ENCODE measurements at places on chromosomes 2 and 18.

DNA sequence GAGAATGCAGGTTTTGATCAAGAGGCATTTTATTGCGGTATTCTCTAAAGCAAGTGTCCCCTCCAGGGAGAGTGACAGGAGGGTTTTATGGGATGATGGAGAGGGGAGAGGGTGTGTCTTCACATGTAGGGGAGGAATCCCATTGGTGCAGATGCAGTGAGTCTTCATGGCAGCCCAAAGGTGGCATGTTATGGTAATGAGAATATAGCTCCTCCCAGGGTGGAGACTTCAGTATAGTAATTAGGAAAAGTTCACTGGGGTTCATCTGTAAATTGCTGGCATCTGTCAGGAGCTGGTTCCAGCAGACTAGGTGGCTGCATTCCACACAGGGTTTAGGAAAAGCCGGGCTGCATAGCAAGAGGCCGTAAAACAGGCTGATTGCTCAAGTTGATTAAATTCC lies 230.7 kb upstream of the CCDC68 start:
- no peak for DNase-seq

- no peak for DNase-seq
Observed at GRCh38 chr2:168521053-168521741, 65.1 kb downstream of the CERS6 start.

DNA sequence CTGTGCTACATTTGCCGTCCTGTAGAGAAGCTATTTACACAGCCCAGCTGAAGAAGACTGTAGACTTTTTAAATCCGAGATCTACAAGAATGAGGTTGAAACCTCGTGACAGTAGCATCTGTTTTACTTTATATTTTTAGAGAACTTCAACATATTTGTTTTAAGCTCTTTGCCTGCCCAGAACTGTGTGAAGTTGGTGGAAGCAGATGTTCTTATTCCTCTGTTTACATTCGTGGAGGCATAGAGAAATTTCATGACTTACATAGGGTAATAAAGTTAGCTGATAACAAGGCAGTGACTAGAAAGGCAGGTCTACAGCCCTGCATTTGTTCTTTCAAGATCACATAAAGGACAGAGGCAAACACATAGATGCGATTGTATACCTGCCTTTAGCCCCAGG lies 47.0 kb upstream of the MAP3K20 start:
- DNase-seq, result peak; percentile 66

DNA sequence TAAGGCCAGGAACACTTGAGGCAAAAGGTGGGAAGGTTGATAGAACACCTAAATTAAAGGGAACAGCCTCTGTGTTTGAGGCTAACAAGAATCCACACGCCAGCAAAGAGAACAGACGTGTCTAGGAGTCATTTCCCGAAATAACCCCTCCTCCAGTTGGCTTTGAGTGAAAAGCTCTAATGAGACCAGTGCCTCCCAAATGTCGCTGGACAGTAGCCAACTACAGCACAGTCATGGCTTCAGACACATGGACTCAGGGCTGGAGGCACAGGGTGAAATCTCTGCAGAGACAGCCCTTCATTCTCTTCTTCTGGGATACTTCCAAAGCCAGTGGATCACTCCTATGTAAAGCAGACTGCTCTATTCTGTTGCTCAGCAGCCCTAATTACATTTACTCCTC lies 49.6 kb downstream of the SOWAHC start:
- DNase-seq, result peak; percentile 97

GRCh38 chr2:46216213-46216612 lies 81.0 kb upstream of the EPAS1 start:
- DNase-seq, result no peak

GRCh38 chr2:235402422-235402821 lies 91.4 kb upstream of the AGAP1 start:
- DNase-seq, result no peak

- peak; percentile 24 for DNase-seq
Observed at GRCh38 chr2:127176371-127177311, 43.5 kb downstream of the CYP27C1 start.

- no peak for DNase-seq
Observed at GRCh38 chr2:239769554-239770245, 255.4 kb downstream of the NDUFA10 start.

DNA sequence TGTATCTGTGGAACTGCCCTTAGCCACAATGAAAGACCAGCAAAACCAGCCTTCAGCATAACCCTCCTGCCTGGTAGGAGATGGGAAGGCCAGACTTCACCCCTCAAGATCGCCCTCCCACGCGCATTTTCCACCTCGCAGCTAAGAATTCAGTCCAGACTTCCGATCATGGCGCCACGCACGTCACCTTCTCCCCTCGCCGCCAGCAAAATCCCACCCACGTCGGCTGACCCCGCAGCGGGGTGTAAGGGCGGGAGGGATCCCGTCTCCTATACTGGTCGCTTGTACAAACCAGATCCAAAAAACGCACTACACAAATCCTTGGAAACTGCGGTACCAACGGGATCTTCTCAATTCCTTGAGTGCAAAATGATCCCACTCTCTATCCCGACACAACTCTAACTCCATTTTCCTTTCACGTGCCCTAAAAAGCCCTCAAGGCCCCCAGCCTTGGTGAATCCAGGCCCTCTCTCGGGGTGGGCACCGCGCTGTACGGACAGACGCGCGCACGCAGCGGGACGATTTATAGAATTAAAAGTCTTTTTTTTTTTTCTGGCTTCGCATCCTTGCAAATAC lies 1.0 kb upstream of the BMPR2 start:
- no peak for DNase-seq

GRCh38 chr2:99824758-99825157 lies 317.6 kb downstream of the AFF3 start:
- DNase-seq, result no peak

- DNase-seq, result peak; percentile 98
Observed at GRCh38 chr2:60934165-60934722, 52.9 kb downstream of the REL start.
